ENCODE measurements at places on chromosomes 2 and 18.

- DNase-seq: no peak
These were observed 110.3 kb downstream of the HRH4 start for GRCh38 chr18:24570716-24571115.

DNA sequence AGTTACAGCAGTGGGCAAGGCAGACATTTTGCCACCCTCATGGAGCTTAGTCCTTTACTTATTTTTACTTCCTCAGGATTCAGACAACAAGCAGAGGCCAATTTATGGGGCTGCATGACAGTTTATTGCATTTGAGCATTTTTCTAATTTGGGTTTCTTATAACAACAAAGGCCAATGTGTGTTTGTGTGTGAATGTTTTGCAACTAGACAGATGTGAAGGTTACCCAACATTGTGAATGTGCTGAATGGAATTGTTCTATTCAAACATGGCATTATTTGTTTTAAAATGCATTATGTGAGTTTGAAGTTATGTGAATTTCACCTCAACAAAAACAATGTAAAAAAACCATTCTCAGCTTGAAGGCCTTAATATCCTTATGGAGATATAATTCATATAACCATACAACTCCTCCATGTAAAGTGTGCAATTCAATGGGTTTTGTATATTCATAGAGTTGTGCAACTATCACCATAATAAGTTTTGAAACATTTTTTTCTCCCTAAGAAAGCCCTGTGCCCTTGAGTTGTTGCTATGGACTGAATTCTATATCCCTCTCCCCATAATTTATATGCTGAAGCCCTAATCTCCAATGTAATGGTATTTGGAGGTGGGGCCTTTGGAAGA is 57.3 kb downstream of the CCDC195 start:
- DNase-seq: no peak

- DNase-seq: no peak
These were observed 6.0 kb downstream of the CD302 start for GRCh38 chr2:159792036-159792435.

GRCh38 chr2:12604341-12604740 is 112.4 kb upstream of the TRIB2 start:
- no peak for DNase-seq

DNA sequence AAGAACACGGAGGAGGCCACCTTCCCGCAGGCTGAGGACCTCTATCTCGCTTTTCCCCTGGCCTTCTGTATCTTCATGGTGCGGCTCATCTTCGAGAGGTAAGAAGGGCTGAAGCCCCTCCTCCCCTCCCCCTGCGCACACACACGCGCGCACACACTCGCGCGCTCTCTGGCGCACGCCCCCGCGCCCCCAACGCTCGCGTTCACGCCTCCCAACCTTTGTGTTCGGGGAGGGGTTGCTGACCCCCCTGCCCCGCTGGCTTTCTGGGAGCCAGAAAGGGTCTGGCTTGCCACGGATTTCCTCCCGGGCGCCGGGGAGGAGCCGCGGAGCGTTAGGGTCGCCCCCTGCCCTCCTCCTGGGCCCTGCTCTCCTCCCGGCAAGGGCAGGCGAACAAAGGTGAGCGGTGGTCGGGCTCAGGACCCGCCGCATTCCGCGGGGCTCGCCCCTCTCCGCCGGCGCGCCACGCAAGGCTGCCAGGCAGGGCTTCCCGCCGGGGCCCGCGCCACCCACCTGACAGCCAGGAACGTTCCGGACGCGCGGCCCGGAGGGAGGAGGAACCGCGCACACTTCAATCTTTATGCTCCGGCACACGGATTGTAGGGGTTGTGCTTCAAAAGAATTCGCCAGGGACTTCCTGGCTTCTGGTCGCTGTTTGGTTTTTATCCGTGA is 583 bp downstream of the CERS6 start:
- DNase-seq: no peak

GRCh38 chr2:240733803-240734495 is 42.3 kb downstream of the AQP12A start:
- no peak for DNase-seq

DNA sequence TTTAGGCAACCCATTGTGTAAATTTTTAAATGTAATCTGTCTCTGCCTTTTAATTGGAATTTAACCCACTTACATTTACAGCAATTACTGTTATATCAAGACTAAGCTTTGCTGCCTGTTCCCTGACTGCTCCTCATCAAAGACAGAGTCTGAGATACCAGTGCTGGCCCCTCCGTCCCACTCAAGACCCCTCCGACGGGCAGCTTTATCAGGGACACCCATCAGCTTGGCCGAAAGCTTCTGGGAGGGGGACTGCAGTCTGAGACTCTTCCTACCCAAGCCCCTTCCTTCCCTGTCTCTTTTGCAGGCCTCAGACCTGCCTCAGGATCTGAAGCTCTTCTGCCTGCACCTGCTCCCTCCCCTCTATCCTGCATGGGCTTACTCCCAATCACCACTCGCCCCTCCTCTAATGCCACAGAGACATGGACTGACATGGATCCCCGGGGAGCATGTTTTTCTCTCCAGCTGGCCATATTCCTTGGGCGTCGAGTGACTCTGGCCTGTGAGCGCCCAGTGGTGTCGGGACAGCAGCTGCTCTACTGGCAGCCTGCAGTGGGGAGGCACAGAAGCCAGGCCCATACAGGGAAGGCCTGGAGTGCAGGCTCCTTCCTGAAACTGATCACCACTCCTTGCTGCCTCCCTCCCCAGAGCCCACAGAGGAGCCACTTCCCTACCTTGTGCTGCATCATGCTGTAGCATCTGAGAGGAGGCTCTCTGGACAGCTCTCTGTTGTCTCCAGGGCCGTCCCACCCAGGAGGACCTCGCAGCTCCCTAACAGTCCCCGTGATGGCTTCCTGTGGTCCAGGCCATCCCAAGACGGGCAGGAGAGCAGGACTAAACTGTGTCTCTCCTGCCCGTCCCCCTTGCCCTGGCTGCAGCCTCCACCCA is 3.7 kb upstream of the KIF1A start:
- no peak for DNase-seq

DNA sequence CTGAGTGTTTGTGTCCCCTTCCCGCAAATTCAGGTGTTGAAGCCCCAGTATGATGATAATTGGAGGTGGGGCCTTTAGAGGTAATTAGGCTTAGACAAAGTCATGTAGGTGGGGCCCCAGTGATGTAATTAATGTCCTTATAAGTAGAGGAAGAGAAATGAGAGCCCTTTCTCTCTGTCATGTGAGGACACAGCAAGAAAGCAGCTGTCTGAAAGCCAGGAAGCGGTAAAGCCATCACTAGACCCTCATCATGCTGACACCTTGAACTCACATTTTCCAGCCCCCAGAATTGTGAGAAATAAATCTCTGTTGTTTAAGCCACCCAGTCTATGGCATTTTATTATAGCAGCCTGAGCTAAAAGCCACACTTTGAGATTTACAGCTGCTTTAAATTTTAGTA is 1580.0 kb downstream of the LRP1B start:
- DNase-seq: no peak

- DNase-seq: no peak
These were observed 237.4 kb upstream of the ACVR2A start for GRCh38 chr2:147607379-147607778.

- no peak for DNase-seq
These were observed 17.8 kb downstream of the RNF144A start for GRCh38 chr2:6934758-6935651.

GRCh38 chr2:101773137-101773536 is 75.6 kb downstream of the MAP4K4 start:
- DNase-seq: no peak

DNA sequence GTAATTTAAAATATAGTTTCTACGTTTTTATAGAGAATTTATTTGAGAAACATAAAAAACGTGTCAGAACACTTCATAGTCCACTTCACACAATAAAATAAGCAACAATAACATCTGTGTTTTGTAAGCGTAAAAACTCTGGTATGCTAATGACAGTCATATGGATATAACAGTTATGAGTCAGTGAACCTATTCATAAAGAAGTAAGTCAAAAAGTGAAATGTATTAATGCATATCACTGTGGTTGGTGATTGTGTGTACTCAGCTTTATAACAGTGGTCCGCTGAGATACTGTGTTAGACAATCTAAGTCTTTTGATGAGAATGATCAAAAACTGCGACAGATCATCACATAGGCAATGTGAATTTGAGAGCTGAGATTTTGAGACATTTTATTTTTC is 153.2 kb downstream of the WDR7 start:
- DNase-seq: no peak

DNA sequence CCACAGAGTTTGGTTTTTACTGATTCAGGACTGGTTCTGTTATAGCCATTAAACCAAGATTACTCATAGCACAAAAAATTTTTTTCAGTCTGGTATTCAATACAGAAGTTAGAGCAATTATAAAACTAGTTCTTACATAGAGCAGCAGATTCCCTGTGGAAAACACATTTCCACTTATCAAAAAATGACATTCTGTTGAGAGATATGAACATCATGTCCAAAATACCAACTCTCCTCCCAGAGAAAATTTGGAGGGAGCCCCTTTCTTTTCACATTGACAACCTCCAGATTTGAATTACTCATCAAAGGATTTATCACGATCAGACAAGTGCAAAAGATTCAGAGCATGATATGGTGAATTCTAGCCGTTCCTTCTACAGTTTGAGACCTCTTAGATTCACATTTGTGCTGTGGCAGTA is 126.8 kb upstream of the SERPINE2 start:
- no peak for DNase-seq

- no peak for DNase-seq
These were observed 95.4 kb downstream of the GLI2 start for GRCh38 chr2:120831086-120831485.

- DNase-seq: no peak
These were observed 1646.8 kb upstream of the TMEFF2 start for GRCh38 chr2:193841384-193842150.

DNA sequence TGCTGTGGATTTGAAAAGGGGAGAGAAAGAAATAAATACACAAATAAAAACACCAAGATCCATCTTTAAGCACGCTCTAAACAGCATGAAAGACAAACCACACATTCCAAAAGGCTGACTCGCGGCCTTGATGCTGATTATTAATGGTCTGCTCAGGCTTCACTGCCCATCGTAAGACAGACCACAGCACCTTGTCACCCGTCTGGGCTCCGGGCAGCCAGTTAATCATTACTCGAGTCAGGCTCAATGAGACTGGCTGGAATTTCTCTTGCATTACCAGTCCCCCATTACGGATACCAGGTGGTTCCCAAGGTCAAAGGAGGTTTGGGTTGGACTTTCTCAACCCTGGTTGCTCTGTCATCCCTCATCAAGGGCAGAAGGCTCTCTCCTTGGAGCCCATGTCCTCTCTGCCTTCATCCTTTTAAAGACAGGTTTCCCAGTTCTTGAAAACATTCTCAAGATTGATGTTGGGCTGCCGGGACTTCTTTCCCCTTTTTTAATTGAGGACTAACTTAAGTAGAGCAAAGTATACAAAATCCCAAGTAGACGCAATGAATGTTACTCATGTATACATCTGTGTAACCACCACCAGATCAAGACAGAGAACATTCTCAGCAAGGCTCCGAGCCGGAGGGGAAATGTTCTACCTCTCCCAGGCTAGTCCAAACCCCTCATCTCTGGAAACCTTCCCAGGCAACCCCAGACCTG is 8.1 kb downstream of the SMAD7 start:
- no peak for DNase-seq

- no peak for DNase-seq
These were observed 885 bp upstream of the DSEL start for GRCh38 chr18:67517444-67517765.

DNA sequence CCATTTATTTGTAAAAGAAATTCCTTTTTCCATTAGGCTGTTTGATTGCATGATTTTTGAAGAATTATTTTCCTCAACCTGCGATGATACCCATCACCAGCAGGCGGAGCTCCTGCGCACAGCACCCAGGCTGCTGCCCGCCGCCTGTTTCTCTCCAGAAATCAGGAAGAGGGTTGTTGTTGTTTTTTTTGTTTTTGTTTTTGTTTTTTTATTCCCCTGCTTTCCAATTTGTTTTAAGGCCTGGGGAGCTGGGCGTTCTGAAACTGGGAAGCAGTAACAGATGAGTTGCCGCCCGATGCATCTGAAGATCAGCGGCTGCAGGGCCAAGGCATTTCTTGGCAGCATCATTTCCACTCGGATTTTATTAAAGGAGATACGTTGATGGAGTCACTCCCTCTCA is 132.1 kb downstream of the MBP start:
- DNase-seq: peak; percentile 14

DNA sequence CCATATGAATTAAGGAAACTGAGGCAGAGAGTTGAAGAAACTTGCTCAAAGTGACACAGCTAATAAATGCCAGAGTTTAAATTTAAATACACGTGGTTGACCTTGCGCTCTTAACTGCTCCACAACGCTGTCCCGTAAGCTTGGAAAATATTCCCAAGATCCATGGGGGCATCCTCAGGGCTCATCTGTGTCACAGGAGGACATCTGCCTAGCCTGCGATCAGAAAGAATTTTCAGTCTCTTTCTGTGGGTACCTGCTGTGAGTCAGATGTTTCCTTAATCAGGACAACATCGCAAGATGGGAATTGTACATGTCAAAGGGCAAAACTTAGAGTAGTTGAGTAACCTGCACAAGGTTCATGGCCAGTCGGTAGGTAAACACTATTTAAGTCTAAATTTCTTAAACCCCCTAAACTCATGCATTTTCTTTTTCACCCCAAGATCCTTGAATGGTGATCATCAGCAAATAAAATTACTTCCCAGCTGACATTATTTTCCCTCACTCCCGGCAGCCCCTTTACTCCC is 1.4 kb downstream of the CMPK2 start:
- DNase-seq: no peak

DNA sequence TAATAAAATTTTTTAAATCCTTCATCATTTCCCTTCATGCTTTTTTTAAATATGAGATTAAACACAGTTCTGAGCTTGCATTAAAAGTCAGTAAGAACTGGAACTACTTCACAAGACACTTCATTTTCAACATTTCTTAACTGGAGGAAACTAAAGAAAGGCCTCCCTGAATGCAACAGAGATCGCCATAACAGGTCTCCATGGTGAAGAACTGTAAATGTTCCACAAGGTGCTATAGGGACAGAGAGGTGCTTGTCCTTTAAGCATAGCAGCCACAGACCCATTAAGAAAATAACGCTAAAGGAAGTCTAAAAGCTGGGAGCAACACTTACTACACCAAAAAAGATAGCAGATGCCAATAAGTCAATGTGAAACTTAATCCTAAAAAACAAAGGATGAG is 8.5 kb downstream of the STAM2 start:
- DNase-seq: no peak

DNA sequence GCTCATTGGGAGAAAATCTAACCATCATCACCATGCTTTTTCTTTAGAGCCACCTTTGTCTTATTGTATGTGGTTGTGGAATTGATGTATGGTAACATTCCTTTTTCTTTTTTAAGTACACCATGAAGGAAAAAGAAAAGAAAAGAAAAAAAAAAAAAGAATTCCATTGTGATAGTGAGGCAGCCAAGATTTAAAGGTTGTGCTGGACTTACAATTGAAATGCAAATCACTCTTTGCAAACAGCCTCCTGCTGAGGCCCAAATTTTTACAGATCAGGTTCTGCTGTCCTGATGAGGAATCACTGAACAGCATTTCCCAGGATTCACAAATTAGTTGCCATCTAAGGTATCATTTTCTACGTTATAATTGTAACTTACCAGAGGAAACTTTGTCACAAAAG is 1101.0 kb upstream of the FANCL start:
- DNase-seq: no peak

GRCh38 chr18:48813833-48814489 is 136.8 kb downstream of the SMAD7 start:
- DNase-seq: no peak

Measured in activated CD4-positive, CD25-positive, alpha-beta regulatory T cell treated with anti-CD3 and anti-CD28 coated beads, Interleukin-2, amount 50 U/mL, for 16 hours (primary cell).